ENCODE measurements at places on chromosomes 4 and X.

GRCh38 chr4:123327346-123327745 lies 69.2 kb upstream of the SPRY1 start:
- DNase-seq: no peak

DNA sequence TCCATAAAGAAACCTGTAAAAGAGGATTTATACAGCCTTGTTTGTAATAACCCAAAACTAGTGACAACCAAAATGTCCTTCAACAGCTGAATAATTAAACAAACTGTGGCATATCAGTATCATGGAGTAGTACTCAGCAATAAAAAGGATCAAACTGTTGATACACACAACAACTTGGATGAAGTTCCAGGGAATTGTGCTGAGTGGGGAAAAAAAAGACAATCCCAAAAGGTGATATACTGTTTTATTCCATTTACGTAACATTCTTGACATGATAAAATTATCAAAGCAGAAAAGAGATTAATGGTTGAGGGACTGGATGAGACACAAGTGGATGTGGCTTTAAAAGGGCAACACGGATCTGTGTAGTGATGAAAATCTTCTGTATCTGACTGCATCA lies 7.8 kb downstream of the CLIC2 start:
- DNase-seq: no peak

DNA sequence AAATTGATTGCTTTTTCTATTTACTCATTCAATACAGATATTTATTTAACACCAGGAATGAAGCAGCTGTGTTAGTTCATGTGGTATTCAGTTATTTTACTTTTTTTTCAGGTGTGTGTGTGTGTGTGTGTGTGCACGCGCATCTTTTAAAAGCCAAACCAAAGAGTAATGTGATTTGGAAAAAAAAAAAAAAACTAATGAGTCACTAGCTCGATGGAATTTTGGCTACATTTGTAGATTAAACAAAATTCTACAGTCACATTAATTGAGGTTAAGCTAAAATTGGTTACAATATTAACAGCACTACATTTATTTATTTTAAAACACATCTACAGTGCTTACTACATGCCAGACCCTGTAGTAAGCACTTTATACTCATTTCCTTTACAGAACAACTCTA lies 66.8 kb downstream of the HHIP start:
- peak; percentile 75 for DNase-seq

GRCh38 chr4:154292589-154292988 lies 199.0 kb downstream of the DCHS2 start:
- no peak for DNase-seq

DNA sequence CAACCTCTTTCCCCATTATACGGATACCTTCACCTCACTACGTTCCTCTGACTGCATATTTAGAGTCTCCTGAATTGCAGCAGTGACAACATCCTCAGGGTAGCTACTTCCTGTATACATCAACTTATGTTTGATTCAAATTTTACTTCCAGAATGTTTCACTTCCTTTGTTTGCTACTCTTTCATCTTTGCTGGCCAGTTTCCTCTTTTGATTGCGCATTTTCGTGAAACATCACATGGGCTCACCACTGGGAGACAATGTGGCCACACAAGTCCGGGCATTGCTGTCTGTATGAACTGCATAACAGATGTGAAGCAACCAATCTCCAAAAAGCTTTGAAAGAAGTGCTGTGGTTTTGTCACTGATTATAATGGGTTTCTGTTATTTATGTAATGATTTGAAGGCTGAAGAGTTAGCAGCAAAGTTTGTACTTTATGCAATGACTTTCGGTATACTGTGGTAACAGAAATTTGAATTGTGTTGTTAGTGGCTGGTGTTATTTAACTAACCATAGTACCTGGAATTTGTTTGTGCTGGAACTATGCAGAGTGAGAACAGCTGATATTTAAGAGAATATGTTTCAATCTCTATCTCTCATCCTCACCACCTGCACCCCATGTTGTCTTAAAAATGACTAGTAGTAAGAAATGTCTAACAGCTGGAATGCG lies 7.4 kb downstream of the SNCA start:
- DNase-seq: no peak

- DNase-seq: no peak
Observed at GRCh38 chrX:153626025-153626633, 20.9 kb upstream of the DUSP9 start.

DNA sequence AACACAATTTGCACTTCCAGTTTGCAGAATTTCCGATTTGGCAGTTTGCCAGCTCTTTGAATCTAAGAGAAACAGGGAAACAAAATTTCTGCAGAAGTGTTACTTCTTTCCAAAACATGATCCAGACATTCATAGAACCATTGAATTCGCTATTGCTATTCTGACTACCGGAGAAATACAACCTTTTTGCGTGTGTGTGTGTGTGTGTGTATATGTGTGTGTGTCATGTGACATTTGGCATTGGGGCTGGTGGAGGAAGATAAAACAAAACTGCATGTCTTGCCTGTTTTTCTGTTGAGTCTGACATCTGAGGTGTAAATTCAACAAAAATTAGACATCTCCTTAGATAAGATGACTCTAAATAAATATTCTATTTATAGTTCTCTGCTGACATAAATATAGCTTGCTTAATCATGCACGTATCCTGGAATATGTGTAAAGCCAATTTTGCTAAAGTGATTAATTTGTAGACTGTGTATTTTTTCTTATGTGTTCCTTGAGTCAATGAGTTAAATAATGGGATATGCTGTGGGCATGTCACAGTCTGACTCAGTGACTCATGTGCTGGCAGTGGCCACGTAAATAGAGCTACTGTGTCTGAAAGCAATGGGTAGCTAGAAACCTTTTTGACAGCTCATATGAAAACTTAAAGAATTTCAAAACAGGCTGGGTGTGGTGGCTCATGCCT lies 98.9 kb downstream of the HPGD start:
- DNase-seq: peak; percentile 38

DNA sequence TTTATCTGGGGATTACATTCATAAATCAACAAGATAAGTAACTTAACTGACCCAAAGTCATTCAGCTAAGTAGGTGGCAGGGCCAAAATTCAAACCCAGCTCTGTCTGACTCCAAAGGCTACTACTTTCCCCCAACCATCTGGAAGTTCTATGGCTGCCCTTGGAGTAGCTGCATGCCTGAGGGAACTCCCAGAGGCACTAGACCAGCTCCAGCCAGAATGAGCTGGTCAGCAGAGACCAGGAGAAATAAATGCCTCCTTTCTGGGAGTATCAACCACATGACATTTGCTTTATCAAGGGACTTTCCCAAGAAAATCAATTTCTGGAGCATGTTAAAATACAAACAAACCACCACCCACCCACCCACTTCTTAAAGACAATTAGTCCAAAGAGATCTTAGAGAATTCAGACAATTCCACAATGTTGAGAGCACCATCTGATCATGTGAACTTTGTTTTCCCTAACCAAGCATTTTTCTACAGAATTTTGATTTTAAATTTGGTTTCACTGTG lies 180.5 kb downstream of the EFHC2 start:
- no peak for DNase-seq

DNA sequence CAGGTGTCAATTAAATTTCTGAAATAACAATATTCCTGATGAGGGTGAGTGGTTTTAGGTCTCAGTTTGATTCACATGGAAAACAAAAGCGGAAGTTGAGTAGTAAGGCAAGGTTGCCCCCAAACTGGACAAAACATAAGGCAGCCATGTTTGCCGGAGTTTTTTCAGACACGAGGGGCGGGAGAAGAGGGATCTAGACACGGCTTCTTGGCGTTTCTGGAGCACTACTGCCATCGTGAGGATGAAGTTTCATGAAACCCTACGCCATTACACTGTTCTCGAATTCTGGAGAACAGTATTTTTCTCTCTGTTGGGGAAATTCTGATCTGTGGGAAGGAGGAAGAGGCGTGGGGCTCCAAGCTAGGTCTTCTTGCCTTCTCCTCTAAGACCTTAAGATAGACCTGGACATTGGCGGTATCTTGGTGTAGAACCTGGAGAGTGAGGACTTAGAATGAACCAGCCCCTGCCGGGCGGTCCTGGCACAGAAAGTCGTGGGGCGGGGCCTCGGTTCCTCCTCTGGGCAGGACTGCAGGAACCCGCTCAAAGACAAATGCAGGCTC lies 160.3 kb downstream of the OR13H1 start:
- DNase-seq: no peak

DNA sequence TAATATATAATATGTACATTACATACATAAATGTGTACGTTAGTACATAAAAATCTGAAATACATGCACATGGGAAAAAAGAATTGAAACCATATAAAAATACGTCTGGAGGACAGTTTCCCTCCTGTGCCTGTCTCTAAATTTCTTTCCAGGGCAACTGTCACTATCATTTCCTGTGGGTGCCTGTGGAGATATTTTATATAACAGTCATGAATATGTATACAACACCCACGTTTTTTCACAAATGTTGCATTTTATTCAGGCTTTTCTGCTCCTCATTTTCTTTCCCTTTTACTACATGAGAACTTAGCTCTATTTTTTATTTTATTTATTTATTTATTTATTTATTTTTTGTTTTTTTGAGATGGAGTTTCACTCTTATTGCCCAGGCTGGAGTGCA lies 24.2 kb upstream of the GRPEL1 start:
- no peak for DNase-seq

- DNase-seq: no peak
Observed at GRCh38 chr4:105556206-105556605, 3.8 kb downstream of the ARHGEF38 start.

- no peak for DNase-seq
Observed at GRCh38 chr4:132662456-132662855, 486.6 kb upstream of the PCDH10 start.

- DNase-seq: no peak
Observed at GRCh38 chr4:53169695-53170617, 195.9 kb downstream of the SCFD2 start.

DNA sequence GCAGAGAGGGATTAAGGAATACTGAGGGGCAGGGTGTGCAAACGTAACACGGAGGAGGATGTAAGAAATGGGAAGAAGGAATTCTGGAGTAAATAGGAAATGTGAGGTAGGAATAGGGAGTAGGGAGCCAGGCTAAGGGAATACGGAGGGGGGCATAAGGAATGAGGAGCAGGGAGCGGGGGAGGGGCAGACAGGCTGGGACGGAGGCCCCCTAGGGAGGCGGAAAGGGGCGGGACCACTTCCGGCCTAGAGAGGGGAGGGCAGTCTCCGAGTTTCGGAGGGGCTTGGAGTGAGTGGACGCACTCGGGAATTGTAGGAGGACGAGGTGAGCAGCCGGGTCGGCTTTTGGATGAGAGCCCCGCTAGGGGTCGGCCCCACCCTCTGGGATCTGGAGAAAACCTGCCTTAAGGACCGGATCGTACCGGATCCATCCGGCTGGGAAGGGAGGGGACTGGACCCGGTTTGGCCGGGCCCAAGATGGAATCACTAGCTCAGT lies 612 bp downstream of the MAGED2 start:
- peak; percentile 57 for DNase-seq

GRCh38 chr4:105248613-105249012 lies 101.9 kb downstream of the TET2 start:
- no peak for DNase-seq

GRCh38 chr4:53986062-53986461 lies 78.3 kb downstream of the CHIC2 start:
- no peak for DNase-seq

DNA sequence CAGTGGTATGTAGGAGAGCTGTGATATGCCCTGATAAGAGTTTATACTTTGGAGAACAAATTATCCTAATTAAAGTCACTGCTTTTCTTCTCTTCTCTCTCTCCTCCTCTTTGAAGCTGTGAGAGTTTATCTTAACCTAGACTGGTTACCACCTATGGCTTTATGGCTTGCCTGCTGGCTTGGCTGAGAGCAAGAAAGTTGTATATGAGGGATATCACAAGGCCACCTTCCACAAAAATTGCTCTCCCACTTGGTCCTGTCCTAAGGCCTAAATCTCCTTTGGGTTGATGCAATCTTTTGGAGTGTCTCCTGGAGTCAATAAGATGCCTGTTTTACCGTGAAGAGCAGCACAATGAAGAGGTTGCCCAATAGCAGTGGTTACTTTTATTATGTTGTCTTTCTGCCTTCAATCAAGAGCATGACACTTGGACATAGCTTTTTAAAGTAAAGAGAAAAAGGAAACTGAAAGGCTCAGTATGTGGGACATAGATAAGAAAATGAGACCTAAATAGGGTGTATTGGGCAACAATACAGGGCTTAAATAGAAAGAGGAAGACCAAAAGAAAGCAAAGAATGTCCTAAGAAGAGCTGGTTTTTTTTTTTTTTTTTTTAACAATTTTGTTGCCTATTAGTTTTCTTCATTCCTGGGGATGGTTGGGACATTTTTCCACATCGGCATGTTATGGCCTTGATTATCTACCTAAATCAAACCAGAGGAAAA lies 9.2 kb downstream of the GUCY1A1 start:
- peak; percentile 3 for DNase-seq

DNA sequence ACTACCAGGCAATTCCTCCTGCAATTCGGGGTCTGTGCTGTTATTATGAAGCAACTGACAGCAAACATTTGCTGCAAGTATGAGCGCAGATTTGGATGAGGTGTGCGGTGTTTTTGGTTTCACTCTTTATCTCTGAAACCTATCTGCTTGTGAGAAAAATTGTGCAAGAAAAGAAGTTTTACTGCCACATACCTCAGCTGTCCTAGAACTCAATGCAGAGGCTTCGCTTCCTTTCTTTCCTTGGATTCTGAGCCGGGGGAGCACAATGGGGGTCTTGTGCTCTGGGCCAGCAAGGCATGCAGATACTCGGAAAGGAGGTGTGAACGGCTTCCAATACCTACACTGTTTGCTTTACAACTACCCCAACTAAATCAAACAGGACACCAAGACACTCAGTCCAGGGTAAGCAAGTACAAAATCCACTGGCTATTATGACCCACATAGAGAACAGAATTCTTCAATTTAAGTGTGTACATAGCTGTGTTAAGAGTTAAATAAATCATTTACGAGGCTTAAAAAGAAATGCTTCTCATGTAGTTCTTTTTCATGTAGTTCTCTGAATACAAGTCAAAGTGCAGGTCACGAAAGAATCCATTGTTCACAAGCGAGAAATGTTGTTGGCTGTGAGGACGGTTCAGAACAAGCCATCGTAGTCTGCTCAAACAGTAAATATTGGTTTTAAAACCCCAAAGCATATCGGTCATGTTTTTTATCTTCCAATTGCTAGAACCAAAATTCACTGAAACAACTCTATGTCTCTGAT lies 1.1 kb downstream of the SORBS2 start:
- no peak for DNase-seq

DNA sequence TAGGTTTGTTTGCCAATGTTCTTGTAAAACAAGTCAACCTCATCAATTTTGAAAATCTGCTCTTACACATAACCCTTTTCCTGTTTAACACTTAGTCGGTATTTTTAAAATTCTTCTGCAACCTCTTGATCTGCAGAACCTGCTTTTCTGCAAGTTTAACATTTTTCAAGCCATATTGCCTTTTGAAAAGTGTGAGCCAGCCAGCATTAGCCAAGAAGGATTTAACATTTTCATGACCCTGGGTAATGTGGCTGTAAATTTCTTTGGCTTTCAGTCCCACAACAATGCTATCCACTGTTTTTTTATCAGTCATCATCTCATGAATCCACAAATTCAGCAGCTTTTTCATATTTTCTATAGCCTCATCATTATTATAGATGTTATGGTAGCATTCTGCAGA lies 956.5 kb downstream of the FAT4 start:
- no peak for DNase-seq

GRCh38 chr4:132763465-132763864 lies 385.6 kb upstream of the PCDH10 start:
- no peak for DNase-seq

All from EH (cell line).